ENCODE measurements at places on chromosomes 3 and 15. TPM values are rescaled to one million over a fixed set of nuclear protein-coding genes. Genes with fewer than 3 reads are reported as not detected.

GRCh38 chr3:126849768-126850167, 133.1 kb upstream of the PLXNA1 start:
- no peaks in the 10 kb centered on the region for H3K27me3 ChIP-seq
- no peak for DNase-seq
- H3K27ac ChIP-seq, result no peak overlapping the region

DNA sequence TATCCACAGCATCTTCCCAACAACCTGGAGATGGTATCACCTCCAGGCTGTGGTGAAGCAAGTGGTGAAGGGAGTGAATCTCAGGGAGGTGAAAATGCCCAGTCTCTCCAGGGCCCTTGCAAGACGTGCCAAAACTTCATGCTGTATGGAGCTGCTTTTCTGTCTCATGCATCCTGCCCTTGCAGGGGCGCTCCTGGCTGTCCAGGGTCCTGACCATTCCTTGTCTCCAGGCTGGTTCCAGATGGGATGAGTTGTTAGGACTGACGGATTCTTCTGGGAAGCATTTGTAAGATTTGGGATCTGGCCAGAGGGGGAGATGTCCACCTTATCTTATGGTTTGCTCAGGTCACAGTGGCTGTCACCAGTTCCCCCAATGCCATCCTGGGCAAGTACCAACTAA, 15.8 kb downstream of the TGM4 start:
- DNase-seq, result no peak
- peaks cover 2% of the 10 kb centered on the region for H3K4me1 ChIP-seq
- peaks cover 31% of the 10 kb centered on the region for H3K27me3 ChIP-seq
- H3K27ac ChIP-seq, result no peak overlapping the region
- H3K36me3 ChIP-seq, result no peaks in the 10 kb centered on the region

GRCh38 chr3:156803952-156804741, 22.0 kb upstream of the LEKR1 start:
- H3K4me3 ChIP-seq, result no peak overlapping the region
- no peaks in the 10 kb centered on the region for H3K27me3 ChIP-seq
- H3K27ac ChIP-seq, result no peak overlapping the region
- no peak for DNase-seq
- H3K4me1 ChIP-seq, result peaks cover 10% of the 10 kb centered on the region

DNA sequence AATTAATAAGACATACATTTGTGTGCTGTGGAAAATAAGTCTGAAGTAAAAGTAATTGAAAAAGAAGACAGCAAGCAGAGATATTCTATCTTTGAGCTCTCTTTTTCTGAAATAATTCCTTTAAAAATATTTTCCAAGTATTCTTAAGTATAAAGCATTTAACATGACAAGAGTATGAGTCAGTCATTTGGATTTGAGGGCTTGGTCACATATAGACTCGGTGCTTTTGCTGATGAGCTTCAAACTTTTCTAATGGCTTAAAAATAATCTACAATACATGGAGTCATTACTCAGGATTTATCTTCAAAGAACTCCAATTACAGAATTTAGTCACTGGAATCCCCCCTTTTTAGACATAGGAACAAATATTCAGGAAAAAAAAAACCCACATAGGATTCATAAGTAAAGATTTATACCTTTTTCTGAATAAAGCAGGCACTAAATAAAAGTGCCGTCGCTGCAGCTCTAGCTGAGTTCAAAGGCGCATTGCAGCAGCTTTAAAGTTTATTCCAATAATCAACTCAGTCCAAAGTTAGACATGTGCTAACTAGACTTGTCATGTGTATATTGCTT, 147.5 kb downstream of the CTNNB1 start:
- H3K36me3 ChIP-seq, result peaks cover 7% of the 10 kb centered on the region
- no peak overlapping the region for H3K27ac ChIP-seq
- H3K4me3 ChIP-seq, result no peak overlapping the region

- H3K4me3 ChIP-seq, result peak overlapping the region; percentile 98
- H3K4me1 ChIP-seq, result peaks cover 66% of the 10 kb centered on the region
- no peak for DNase-seq
- peak overlapping the region; percentile 97 for H3K27ac ChIP-seq
These were observed 3.3 kb downstream of the PKM start for GRCh38 chr15:72227720-72228119.

DNA sequence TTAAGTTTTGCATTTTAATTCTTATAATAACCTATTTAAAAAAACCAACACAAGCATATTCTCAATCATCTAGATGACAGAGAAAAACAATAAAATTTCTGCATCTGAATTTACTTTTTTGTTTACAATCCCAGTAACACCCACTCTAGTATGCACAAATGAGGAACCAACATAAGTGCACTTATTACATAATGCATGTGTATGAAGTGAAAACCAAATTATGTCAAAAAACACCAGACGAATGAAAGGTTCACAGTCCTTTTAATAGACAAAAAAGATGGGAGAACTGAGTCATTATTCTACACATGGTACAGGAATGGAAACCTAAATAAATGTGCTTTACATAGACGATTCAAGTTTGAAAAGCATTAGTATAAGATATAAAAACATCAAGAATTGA, 91.7 kb downstream of the NR1I2 start:
- H3K4me3 ChIP-seq, result no peak overlapping the region
- peaks cover 5% of the 10 kb centered on the region for H3K36me3 ChIP-seq

RPS27L gene
- 126 TPM for polyA plus RNA-seq

- H3K4me1 ChIP-seq, result peaks cover 4% of the 10 kb centered on the region
- no peaks in the 10 kb centered on the region for H3K36me3 ChIP-seq
- no peaks in the 10 kb centered on the region for H3K27me3 ChIP-seq
- no peak for DNase-seq
- no peak overlapping the region for H3K4me3 ChIP-seq
- no peak overlapping the region for H3K27ac ChIP-seq
These were observed 19.9 kb downstream of the RBP2 start for GRCh38 chr3:139456386-139456785.

ITGA11 gene
- polyA plus RNA-seq, result 0.04 TPM

GRCh38 chr3:29747991-29748390, 467.1 kb downstream of the RBMS3 start:
- no peak for DNase-seq
- no peak overlapping the region for H3K4me3 ChIP-seq
- H3K27me3 ChIP-seq, result no peaks in the 10 kb centered on the region

ZNF654 gene
- polyA plus RNA-seq, result 7.6 TPM

- H3K4me1 ChIP-seq, result no peaks in the 10 kb centered on the region
- no peak overlapping the region for H3K27ac ChIP-seq
- H3K36me3 ChIP-seq, result no peaks in the 10 kb centered on the region
These were observed 359.8 kb downstream of the C3orf38 start for GRCh38 chr3:88509582-88509981.

CYP11A1 gene
- polyA plus RNA-seq, result not detected

PRRT3 gene
- 0.82 TPM for polyA plus RNA-seq

DNA sequence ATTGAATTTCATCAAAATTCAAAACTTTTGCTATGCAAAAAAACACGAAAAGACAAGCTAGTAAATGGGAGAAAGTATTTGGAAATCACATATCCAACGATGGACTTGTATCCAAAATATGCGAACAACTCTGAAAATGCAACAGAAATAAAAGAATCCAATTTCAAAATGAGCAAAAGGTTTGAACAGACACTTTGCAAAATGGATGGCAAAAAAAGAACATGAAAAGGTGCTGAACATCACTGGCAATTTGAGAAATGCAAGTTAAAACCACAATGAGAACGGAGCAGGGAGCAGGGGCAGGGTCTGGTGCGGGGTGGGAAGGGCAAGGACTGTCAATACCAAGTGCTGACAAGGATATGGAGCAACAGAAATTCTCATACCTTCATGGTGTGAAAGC, 23.1 kb upstream of the FOXP1 start:
- H3K27me3 ChIP-seq, result no peaks in the 10 kb centered on the region
- peaks cover 8% of the 10 kb centered on the region for H3K36me3 ChIP-seq
- H3K4me3 ChIP-seq, result no peak overlapping the region
- no peak overlapping the region for H3K27ac ChIP-seq
- H3K4me1 ChIP-seq, result no peaks in the 10 kb centered on the region

DNA sequence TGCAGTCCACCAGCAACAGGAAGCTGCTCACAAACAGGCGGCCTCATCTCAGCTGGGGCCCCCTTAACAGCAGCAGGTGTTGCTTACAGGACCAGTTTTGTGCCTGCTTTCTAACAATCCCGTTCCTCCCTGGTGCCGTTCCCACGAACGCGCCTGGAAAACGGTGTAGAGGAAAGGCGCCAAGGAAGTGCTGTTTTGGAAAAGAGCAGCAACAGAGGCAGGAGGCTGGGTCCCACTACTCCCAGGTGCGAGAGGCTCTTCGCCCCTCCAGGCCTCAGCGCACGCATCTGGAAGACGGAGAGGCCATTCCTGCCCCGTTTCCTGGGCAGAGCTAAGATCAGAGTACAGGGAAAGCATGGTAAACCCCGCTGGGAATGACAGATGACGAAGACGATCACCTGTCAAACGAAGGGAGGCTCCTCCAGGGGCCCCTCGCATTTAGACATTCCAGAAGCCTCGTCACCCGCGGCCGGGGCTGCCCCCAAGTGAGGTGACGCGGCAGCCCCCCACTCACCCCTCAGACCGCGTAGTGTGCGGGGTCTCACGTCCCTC, 603 bp downstream of the SCAPER start:
- peak overlapping the region; percentile 91 for H3K4me3 ChIP-seq
- DNase-seq, result peak; percentile 24
- H3K36me3 ChIP-seq, result no peaks in the 10 kb centered on the region
- H3K27me3 ChIP-seq, result no peaks in the 10 kb centered on the region
- peaks cover 33% of the 10 kb centered on the region for H3K4me1 ChIP-seq

DNA sequence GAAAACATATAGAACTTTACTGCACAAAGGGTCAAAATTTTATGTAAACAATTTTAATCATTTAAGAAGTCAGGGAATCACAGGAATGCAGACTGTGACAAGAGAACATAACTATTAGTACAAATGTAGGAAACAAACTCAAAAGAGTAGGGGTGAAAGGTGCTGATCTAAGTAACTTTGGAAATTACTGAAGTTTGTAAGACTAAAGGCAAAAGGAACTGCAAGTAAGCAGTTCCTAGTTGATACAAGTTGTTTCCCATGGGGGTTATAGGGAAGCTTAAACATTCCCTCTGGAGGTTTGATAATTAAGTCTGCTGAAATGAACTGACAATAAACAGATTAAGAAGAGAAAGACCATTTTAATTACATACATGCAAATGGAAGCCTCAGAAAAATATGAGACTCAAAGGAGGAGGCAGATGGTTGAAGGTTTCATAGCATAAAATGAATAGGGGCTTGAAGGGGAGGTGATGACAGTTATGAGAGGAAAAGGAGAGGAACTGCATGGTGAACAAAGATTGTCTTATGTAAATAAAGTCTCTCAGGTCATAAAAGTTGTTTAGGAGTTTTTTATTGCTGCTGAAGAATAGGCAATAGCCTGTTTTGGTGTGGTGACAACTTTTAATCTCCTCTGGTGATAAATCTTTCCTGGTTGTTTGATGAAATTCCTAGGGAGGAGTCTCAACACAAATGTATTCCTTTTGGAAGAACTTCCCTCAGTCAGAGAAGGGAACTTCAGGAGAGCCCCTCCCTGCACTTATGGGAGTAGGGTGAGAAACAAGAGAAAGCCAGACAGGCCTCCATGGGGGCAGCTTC, 17.1 kb downstream of the SETMAR start:
- no peak for DNase-seq
- no peak overlapping the region for H3K4me3 ChIP-seq
- no peaks in the 10 kb centered on the region for H3K27me3 ChIP-seq

- no peak overlapping the region for H3K27ac ChIP-seq
- H3K4me1 ChIP-seq, result no peaks in the 10 kb centered on the region
- no peak for DNase-seq
These were observed 443.7 kb upstream of the ONECUT1 start for GRCh38 chr15:53233801-53234200.

DNA sequence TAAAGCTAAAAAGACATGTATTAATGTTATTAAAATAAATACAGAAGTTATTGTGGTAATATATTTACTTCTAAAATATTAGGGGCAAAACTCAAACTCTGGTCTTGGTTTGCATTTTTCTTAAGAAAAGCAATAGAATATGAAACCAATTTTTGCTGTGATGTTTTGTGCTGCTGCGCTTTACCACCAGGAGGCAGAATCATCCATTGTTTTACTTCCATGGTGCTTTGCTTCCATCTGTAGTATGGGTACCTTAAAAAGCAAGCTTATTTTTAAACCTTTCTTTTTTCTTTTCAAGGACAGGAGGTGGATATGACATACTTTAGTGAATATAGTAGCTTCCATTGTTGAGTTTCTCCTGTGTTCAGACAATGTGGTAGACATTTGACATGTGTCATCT, 46.6 kb upstream of the MRPL3 start:
- DNase-seq, result no peak
- H3K4me3 ChIP-seq, result no peak overlapping the region
- no peak overlapping the region for H3K27ac ChIP-seq

DNA sequence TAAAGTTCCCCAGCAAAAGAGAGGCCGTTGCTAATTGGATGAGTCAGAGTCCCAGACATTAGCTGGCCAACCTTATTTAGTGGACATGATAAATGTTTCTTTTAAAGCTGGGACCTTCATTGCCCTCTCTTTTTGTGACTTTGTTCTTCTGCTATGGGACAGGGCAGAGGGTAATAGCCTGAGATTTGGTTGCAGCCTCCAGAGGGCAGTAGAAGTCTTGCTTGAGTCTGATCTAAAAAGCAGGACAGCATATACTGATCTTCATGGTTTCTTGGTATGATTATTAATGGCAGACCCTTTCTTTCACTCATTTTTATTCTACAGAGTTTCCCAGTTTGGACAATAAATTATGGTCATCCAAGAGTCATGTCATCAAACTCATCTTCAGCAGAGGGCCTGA, 25.1 kb upstream of the ZKSCAN7 start:
- H3K4me3 ChIP-seq, result no peak overlapping the region
- H3K36me3 ChIP-seq, result no peaks in the 10 kb centered on the region
- peaks cover 16% of the 10 kb centered on the region for H3K27me3 ChIP-seq
- DNase-seq, result no peak
- no peaks in the 10 kb centered on the region for H3K4me1 ChIP-seq

COL6A6 gene
- polyA plus RNA-seq, result not detected

LINGO1 gene
- polyA plus RNA-seq, result not detected

LPP gene
- polyA plus RNA-seq, result 9.6 TPM

COL7A1 gene
- not detected for polyA plus RNA-seq

AHSG gene
- polyA plus RNA-seq, result not detected

EXOG gene
- 26.0 TPM for polyA plus RNA-seq

DNA sequence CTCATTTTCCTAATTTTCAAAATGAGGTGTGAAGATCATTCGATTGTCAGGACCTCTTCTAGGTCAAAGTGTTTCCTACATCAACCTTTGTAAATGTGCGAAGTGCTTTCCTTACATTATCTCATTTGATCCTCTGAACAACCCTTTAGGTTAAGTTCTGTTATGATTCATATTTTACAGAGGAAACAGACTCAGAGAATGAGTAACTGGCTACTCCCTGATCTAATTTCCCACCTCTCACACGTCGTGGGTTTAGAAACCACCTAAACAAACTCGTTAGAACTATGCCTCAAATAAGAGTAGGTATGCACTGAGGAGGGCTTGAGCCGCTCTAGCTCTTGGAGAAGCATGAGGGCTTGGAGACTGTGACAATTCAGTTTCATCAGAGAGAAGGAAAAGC, 148.6 kb downstream of the CD47 start:
- no peaks in the 10 kb centered on the region for H3K27me3 ChIP-seq
- H3K4me1 ChIP-seq, result peaks cover 5% of the 10 kb centered on the region
- DNase-seq, result no peak
- no peaks in the 10 kb centered on the region for H3K36me3 ChIP-seq

FOXP1 gene
- polyA plus RNA-seq, result 540 TPM

DNASE1L3 gene
- 41.5 TPM for polyA plus RNA-seq

Measured in naive B cell (primary cell).